Stimulated activated CD4-positive, alpha-beta T cell treated with anti-CD3 and anti-CD28 coated beads, Interleukin-4, amount 100 ng/mL, for 24 hours (primary cell): ENCODE measurements at places on chromosomes 3 and 15.

- DNase-seq, result peak; percentile 25
Observed at GRCh38 chr15:55774113-55774970, 31.4 kb upstream of the PRTG start.

DNA sequence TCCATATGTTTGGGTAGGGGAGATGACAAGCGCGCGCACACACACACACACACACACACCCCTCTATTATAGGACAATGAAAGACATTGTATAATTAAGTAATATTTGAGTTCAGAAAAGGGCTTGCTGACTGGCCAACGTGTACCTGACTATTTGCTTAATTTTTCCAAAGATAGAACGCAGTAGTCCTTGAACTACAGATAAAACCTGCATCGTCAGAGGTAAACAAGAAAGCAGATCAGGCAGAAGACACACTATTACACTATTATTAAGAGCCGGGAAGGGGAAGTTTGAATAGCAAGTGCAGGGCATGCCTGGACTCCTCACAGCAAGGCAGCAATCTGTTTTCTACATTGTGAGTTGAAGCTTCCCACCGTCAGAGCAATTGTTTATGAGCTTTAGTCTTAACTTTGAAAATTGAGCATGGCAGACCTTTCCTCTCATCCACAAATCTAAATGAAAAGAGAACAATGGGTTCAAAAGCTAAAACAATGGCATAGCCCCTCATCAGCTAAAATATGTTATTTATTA is 427.7 kb downstream of the GABRG3 start:
- DNase-seq, result no peak

DNA sequence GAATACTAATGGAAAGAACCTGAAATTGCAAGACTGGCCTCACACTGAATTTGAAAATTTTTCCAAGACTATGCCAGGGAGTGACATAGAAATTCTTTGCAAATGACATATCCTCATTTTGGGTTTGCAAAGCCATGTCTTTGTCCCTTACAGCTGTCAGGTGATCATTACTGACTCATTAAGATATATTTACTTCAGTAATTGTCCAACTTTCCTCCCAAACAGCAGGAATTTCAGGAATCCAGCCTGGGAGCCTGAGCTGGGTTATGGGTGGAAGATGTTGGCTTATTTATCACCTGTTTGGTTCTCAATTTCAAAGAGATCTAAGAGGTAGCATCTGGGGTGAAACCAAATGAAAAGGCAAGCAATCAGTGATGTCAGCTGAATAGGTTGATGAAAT is 111.6 kb upstream of the ACP3 start:
- DNase-seq, result no peak

GRCh38 chr3:89803711-89804110 is 696.3 kb downstream of the EPHA3 start:
- DNase-seq, result no peak

GRCh38 chr3:14490255-14490654 is 49.9 kb downstream of the GRIP2 start:
- no peak for DNase-seq

GRCh38 chr15:75030023-75030413 is 6.6 kb downstream of the PPCDC start:
- DNase-seq, result no peak

DNA sequence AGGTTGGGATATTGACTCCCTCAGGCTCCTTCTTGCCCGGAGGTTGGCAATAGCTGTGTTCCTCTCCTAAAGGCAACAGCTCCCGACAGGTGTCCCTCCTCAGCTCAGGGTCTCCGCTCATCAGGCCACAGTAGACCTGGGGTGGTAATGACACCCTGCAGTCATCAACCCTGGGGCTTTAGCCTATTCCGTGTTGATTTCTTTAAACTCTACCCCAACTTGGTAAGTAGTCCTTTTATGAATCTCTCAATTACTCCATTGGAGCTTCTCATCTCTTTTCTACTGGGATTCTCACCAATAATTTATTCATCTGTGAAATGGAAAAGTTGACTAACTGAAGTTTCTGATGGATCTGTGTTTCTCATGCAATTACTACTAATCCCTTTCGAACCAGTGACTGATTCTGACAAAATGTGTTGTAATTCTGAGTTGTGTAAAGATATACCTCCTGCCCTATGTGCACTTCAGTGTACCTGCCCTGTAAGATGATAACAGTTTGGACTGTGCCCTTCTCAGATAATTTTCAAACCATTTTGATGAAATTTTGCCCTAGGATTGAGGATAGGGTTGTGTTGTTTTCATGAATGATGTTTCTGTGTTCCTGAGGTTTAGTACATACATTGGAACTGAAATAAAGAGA is 89.7 kb downstream of the RPL39L start:
- no peak for DNase-seq

GRCh38 chr3:132625613-132626012 is 28.5 kb downstream of the ACKR4 start:
- DNase-seq, result no peak

DNA sequence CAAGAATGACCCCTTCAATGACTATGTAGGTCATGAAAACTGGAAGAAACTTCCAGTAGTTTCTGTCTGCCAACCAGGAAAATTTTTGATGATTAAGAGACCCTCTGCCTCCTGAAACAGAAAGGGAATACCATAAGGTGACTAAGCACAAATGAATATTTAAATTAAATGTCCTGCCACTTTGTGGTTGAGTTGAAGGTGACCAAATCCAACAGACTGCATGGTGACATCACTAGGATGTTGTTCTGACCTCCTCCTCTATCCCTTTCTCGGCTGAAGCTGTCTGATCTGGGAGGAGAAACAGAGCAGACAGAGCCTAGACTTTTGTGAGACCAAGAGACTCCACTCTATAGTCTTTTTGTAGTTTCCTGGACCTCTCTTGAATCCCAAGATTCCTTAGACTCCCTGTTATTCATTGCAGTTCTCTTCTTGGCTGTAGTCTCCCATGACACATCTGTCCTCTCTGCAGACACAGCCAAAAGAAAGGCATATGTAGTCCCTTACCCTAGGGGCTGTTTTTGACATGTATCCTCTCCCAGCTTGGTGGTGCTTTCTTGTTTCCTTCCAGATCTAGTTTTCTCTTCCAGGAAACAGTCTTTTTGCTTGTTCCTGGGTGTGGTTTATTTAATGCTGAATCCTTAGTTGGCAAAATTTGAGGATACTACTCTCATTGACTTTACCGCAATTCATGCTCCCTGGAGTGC is 55.2 kb upstream of the UBE3A start:
- no peak for DNase-seq

- no peak for DNase-seq
Observed at GRCh38 chr3:70933105-70933810, 620.8 kb upstream of the MDFIC2 start.

- DNase-seq, result no peak
Observed at GRCh38 chr3:59620325-59620724, 570.5 kb upstream of the CFAP20DC start.

- no peak for DNase-seq
Observed at GRCh38 chr3:8336456-8336855, 165.2 kb upstream of the LMCD1 start.

DNA sequence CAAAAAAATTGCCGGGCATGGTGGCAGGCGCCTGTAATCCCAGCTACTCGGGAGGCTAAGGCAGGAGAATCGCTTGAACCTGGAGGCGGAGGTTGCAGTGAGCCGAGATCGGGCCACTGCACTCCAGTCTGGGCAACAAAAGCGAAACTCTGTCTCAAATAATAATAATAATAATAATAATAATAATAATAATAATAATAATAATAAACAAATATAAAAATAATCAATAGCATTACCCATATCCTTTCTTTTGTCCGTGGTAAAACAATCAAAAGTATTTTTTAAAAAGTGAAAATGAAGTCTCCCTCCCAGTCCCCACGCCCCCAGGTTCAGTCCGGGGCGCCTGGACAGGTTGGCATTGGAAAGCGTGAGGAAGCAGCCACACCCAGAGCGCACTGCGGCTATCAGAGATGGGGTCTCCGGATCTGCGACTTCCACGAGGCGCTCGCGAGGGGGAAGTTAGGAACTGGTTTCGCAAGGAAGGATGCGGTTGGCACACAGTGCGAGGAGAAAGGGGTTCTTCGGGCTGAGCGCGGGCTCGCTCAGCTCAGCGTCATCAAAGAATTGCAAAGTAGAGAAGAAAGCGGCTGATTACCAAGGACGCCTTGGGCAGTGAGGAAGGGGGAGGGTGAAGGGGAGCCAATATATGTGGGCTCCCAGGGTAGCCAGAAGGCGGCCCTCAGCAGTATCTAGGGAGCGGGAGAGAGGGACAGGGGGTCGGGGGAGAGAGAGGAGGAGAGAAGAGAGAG is 69.5 kb upstream of the EPHB3 start:
- DNase-seq, result no peak

- DNase-seq, result no peak
Observed at GRCh38 chr3:41518626-41519025, 319.3 kb downstream of the CTNNB1 start.

GRCh38 chr3:21059404-21059803 is 691.6 kb downstream of the ZNF385D start:
- DNase-seq, result no peak

- DNase-seq, result no peak
Observed at GRCh38 chr3:121759541-121760202, 10.1 kb upstream of the GOLGB1 start.

- no peak for DNase-seq
Observed at GRCh38 chr15:45799508-45799907, 164.7 kb downstream of the SQOR start.

DNA sequence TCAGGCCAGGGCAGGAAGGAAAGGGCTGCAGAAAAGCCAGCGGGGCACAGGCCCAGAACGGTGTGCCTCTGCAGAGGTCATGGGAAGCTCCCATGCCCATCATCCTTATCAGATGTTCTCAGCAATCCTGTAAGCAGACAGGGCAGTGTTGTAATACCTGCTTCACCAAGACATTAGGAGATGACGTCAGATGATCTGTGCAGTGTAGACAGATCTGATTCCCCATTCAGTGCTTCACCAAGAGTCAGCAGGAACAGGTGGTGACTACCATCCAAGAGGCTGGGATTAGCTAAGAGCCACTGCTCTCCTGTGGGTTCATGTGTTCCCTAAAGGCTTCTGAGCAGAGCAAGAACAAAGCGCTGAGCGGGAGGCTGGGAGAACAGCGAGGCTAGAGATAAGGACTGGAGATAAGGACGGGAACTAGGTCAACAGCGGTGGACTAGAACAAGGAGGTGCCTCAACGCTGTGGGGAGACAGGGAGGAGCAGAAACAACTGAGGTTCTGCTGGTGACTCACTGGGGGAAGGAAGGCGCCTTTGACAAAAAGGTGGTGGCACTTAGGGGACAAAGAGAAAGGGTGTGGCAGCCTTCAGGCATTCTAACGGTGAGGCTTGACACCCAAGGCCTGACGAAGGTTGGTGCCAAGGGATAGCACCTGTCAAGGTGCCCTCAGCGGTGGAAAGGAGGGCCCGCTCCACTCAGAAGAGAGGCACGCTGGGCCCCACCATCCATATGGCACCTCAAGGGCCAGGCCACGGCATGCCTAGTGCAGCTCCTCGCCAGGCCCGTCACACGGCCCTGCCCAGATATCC is 28.4 kb downstream of the CCDC12 start:
- peak; percentile 69 for DNase-seq

DNA sequence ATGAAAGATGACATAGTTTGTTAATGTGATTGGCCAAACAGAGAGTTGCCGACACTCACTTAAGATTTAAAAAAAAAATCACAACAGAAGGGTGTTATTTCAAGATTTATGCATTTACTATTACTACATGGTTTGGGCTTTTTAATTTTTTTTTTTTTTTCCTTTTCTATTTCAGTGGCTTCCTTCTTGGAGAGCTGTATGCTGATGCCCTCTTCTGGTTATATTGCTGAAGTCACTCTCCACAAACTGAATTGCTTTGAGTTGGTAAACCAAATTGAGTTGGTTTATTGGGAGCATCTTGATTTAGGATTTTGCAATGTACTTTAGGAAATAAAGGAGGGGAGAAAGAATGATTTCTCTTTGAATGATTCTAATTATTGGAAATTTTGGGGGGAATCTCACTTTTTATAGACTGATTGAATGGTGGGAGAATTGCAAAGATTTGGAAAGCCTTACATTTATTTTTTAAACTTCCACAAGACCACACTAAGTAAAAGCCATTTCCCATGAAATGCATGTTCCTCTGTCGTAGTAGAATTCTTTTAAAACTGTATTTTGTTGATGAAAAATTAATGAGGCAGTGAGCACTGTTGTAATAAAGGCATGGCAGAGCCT is 186.6 kb upstream of the FEZF2 start:
- DNase-seq, result no peak

DNA sequence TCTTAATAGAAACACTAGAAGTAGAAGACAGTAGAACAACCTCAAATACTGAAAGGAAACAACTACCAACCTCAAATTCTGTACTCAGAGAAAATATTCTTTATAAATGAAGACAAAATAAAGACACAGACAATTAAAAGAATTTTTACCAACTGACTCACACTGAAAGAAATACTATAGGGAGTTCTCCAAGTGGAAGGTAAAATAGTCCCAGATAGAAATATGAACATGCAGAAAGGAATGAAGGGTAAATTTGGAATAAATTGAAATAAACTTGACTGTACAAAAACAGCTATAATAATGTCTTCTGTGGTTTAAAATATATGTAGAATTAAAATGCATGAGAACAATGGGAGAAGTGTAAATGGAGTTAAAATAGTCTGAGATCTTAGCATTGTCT is 36.7 kb upstream of the CCDC174 start:
- no peak for DNase-seq

- no peak for DNase-seq
Observed at GRCh38 chr3:64408770-64409169, 183.5 kb upstream of the PRICKLE2 start.

DNA sequence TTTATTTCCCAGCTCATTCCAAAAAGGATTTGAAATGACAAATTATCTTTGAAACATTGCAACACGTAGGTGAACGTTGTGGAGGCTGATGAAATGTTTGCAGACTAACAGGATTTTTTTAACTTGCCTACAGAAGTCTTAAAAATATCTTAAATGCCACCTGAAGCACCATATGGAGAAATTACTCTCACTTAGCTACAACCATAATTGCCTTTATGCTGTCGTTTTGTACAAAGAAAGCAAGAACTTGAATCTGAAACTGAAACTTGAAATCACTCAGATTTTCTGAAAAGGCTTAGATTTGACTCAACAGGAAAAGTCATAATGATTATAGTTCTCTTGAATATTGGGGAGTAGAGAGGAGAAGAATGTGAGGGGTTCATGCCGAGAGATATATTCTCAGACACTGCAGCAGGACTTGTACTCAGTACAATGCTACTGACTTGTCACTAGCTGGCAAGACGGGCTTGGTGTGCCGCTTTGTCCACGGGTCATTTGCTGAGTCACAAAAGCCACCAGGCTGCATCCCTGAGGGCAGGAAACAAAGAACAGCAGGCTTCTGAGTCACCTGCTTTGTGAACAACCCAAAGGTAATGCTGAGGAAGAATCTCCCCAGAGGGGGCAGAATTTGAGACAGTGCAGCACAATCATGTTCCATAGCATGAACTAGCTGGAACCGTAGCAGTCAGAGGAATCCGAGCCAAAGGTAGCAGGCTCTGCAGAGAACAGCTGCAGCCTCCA is 7.1 kb upstream of the FMN1 start:
- DNase-seq, result peak; percentile 73

GRCh38 chr3:104764496-104764895 is 602.2 kb upstream of the ALCAM start:
- no peak for DNase-seq

GRCh38 chr15:44738340-44738984 is 2.1 kb downstream of the TRIM69 start:
- DNase-seq, result no peak
